Dermis blood vessel endothelial cell (primary cell): ENCODE measurements at places on chromosomes 3 and 15. TPM values are rescaled to one million over a fixed set of nuclear protein-coding genes. Genes with fewer than 3 reads are reported as not detected.

The CLSTN2 gene
- total RNA-seq, result 0.17 and 0.23 TPM in 2 replicates

The PLCB2 gene
- total RNA-seq, result under 0.01 and 0.05 TPM in 2 replicates

The ERICH6 gene
- not detected in 2 replicates for total RNA-seq

The PARP14 gene
- total RNA-seq, result 135 and 161 TPM in 2 replicates

The PAQR9 gene
- total RNA-seq, result not detected in 2 replicates

DNA sequence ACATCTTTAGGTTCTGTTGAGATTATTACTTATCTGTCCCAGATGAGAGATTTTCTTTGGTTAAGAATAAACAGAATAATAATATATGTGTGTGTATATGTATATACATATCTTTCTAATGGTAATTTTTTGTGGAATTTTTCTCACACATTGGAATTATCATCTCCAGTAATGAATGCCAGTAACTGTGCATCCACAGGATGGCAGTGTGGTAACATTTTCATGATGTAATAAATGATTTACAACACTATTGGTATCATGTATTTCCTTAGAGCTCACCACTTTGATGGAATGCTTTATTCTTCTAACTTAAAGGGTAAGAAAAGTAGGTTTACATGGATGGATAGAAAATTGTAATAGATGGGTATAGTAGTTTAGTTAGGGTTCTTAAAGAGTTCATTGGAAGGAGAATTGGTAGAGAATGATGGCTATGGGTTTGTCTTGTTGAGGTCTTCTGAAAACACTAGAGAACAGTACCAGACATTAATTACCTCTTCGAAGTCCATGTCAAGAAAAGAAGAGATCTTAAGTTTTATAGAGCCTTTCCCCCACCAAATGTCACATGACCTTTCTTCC, 78.1 kb downstream of the STT3B start:
- DNase-seq, result peak; percentile 78

- no peak for DNase-seq
Observed at GRCh38 chr15:78968539-78969271, 23.9 kb upstream of the CTSH start.

DNA sequence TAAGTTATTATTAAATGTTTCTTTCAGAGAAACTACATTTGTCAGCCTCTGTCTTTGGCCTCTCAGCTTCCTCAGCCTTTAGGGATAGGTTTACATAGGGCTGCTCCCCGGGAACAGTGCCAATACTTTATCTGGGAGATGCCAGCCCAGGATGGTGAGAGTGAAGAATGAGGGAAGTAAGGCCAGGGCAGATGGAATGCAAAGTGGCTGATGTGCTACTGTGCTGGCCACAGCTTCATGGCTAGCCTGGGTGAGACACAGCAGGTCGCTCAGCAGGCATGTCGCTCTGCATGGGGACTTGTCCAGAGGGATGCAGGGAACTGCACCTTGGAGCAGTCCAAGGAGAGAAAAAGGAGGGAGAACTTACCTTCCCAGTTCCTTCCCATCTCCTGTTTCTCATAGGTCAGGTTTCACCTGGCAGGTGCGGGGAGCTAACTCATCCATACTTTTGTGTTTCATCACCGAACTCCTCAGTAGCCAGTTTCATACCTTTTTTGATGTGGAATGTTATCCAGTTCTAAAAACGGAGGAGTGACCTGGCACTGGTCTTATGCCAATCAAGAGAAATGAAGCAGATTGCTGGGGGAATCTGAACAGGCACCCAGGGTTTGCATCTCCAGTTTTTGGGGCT, 30.9 kb upstream of the C15orf39 start:
- no peak for DNase-seq

- DNase-seq, result no peak
Observed at GRCh38 chr15:101566748-101567488, 77.4 kb upstream of the PCSK6 start.

DNA sequence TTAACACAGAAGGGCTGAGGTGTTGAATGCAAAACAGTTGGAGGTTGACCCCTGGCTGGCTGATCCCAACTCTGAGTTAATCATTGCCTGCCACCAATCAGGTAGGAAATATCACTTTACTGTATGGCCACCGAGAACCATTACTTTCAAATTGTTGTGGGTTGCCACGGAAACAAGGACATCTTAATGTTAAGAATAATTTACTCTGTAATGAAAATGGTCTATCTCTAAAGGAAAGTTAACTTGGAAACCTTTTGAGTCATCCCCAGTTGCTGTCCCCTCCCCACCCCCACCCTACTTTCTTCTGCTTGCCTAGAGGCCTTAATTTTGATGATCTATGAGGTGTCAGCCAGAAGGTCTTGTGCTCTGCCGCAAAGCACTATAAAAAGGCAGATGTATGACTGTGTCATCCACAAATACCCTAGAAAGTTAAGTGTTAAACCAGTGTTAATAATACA, 78.7 kb upstream of the SNRK start:
- no peak for DNase-seq

DNA sequence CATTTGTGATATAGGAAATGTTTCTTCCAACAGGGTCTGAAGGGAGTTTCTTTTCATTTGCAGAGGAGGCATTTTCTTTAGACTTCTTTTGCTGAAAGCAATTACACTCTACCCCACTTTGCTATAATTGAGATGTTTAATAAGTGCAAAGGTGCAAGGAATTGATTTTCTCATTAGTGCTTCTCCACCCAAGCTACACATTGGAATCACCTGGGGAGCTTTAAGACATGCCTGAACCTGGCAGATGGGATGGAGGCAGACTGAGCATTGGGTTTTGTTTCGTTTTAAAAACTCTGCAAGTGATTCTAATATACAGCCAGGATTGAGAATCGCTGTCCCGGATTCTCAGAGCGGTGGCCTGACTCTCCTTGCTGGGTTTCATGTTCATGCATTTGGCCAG, 52.1 kb downstream of the MYZAP start:
- no peak for DNase-seq

- DNase-seq, result no peak
Observed at GRCh38 chr15:81161160-81161673, 27.1 kb downstream of the CFAP161 start.

GRCh38 chr3:7760718-7761117, 740.9 kb upstream of the LMCD1 start:
- no peak for DNase-seq

GRCh38 chr3:185473290-185473815, 25.5 kb downstream of the TMEM41A start:
- no peak for DNase-seq

DNA sequence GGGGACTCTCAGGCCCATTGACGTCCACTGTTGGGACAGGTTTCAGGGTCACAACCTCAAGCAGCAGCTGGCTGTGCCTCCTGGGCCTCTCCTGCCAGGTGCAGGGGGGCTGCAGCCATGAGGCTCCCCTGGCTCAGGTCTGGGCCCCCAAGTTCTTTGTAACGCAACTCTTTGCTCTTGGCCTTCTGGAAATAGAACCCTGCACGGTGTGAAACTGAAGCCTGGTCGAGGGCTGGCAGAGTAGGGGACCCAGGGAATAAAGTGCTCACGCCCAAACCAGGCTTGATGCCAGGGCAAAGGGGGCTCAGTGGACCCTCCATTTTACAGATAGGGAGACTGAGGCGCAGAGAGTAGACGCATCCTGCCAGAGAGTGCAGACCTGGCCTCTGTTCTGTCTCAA, 771 bp downstream of the CALML4 start:
- no peak for DNase-seq

GRCh38 chr3:129686941-129687340, 80.5 kb upstream of the PLXND1 start:
- peak; percentile 8 for DNase-seq

DNA sequence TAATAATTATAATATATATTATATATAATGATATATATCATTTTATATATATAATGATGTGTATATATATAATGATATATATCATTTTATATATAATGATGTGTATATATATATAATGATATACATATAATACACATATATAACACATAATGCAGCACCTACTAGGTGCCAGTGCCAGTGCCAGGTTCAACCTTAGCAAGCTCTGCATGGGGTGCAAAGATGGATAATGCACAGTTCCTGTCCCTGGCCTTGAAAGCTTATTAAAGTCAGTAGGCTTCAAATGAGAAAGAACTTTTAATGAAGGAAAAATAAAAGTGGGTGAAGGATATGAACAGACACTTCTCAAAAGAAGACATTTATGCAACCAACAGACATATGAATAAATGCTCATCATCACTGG, 192.7 kb upstream of the SLC2A2 start:
- no peak for DNase-seq

DNA sequence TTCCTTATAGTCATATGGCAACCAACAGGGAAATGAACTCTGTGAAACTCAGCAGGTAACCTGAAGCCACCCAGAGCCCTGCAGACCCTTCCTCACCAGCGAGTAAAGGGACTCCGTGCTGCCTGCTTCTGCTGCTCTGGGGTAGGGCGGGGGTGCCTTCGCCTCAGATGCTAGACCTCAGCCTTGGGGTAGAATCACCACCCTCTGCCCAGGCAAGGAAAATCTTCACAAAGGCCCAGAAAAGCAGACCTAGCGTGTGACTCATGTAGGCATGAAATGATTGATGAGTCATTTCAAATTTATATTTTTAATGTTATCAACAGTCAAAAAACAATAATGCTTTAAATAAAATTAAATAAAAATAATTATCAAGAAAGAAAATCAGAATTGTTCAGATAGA, 6.6 kb downstream of the STIMATE start:
- peak; percentile 15 for DNase-seq

DNA sequence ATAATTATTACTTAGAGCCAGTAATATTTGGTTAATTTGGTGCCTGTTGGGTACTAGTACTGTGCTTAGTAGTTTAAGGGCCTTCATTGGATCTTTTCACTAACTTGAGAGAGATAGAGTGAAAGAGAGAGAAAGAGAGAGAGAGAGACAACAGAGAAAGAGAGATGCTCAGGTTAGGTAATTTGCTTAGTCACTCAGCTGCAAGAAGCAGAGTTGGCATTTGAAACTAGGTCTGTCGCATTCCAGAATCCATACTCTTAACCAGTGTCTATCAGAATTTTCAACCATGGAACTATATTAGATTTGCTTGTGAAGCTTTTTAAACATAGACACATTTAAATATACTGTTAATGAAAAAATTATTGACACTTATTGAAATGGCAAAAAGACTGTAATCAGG, 31.1 kb upstream of the NUDT16 start:
- DNase-seq, result no peak

DNA sequence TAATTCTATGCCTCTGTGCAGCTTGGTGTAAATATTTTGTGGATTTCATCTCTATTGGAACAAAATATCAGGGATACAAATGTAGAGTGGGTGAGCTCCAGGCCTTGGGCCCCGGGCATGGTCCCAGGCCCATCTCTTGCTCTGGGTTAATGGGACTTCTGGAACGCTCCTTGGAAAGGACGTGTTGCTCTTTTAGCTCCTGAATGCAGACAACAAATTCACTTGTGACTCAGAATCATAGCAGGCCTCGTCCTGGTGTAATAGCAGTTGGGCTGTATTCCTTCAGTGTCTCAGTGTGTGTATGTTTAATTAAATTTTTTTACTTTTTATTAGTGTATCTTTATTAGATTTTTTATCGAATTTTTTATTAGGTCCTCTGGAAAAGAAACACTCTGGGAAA, 266.7 kb upstream of the C2CD4B start:
- DNase-seq, result no peak

GRCh38 chr15:94375997-94376396, 144.6 kb downstream of the MCTP2 start:
- peak; percentile 43 for DNase-seq
